ENCODE measurements at places on chromosomes 11 and 22. TPM values are rescaled to one million over a fixed set of nuclear protein-coding genes. Genes with fewer than 3 reads are reported as not detected.

OR51E1 gene
- not detected for total RNA-seq

ARHGAP8 gene
- not detected for total RNA-seq

DYNC2H1 gene
- 34.6 TPM for total RNA-seq

MN1 gene
- total RNA-seq: 15.6 TPM

All from cardiac ventricle fibroblast (primary cell).